Right cardiac atrium (tissue), 5 donors: ENCODE measurements at places on chromosomes 3 and 15.

DNA sequence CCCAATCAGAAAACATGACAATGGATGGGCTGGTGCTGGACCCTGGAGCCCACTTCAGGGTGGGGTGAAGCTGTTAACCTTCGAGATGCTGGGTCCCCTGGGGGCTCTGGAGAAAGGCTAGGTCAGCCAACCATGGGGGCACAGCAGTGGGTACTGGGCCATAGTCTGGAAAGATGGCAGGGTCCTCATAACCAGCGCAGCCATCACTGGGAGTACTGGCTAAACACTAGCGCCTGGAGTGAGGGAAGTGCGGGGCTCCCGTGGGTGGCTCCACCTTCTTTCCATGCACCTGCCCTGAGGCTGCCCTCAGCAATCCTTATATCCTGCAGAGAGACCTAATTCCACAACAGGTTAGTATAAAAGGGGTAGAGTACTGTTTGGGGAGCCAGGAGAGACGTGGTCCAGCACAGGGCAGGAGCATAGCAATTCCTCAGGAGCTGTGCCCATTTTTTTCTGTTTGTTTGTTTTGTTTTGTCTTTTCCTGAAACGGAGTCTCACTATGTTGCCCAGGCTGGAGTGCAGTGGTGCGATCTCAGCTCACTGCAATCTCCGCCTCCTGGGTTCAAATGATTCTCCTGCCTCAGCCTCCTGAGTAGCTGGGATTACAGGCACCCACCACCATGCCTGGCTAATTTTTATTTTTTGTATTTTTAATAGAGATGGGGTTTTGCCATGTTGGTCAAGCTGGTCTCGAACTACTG is 122.6 kb upstream of the MEF2A start:
- DNase-seq, result peak; percentile 43

GRCh38 chr15:39434751-39435238 is 146.1 kb upstream of the THBS1 start:
- peak; percentile 19 for DNase-seq

- no peak for DNase-seq
Measured at GRCh38 chr3:186732169-186732766, 15.1 kb downstream of the KNG1 start.

- no peak for DNase-seq
Measured at GRCh38 chr3:156760333-156760732, 65.8 kb upstream of the LEKR1 start.

DNA sequence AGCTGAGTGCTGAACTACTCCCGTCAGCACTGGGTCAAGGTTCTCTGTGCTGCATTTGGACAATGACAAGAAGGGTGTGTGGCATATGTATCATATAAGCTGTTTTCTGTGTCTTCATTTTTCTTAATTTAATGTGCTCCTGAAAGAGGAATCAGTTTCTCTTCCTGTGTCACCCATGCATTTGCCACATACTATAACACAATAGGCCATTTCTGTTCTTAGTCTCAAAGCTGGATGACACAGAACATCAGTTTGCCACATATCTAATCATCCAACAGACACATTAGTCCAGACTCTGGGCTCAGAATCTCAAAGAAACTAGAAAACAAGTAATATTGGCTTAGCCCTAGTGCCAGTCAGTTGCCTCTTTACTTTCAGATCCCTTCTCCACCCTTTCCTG is 34.1 kb downstream of the CEP19 start:
- DNase-seq, result no peak

- DNase-seq, result no peak
Measured at GRCh38 chr3:161274691-161275298, 53.7 kb downstream of the NMD3 start.

- no peak for DNase-seq
Measured at GRCh38 chr15:88375234-88375927, 91.8 kb downstream of the MRPL46 start.

- no peak for DNase-seq
Measured at GRCh38 chr3:95715128-95715527, 1099.3 kb upstream of the EPHA6 start.

GRCh38 chr3:57086201-57086600 is 25.7 kb downstream of the SPATA12 start:
- DNase-seq, result no peak

- DNase-seq, result no peak
Measured at GRCh38 chr15:75143738-75144334, 57.8 kb upstream of the C15orf39 start.

DNA sequence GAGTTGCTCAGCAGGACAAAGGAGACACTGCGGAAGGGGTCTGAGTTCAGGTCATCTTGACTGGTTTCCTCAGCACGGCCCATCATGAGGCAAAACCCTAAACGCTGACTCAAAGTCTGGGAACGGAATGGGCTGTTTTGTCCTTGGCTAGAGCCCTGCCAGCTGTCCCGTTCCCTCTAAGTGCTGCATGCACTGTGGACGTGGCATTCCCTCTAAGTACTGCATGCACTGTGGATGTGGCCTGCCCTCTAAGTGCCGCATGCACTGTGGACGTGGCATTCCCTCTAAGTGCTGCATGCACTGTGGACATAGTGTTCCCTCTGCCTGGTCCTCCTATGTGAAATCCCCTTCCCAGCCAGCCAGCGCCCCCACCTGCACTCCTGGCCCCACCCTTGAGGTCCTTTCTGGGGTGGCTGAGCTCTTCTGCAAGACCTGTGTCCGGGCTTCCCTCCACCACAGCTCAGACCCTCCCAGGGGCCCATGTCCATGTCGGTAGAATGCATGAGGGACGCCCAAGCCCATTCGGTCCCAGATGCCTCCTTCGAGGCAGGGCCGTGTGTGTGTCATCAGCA is 36.7 kb downstream of the TM2D3 start:
- peak; percentile 62 for DNase-seq

DNA sequence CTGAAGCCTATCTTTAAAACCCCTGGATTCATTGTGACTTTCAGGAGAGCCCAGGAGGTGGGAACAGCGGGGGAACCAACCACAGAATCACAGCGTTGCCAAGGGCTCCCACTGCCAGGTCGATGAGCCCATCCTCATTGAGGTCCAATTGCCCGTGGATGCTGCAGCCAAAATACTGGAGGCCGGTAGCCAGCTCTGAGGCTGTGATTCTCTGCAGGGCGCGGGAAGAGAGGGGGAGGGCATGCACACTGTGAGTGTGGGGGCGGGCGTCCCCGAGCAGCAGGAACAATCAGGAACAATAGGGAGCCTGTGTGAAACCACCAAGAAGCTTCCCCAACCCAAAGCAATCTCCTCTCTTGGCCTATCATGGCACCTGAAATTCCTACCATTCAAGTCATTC is 53.4 kb downstream of the FEM1B start:
- no peak for DNase-seq

DNA sequence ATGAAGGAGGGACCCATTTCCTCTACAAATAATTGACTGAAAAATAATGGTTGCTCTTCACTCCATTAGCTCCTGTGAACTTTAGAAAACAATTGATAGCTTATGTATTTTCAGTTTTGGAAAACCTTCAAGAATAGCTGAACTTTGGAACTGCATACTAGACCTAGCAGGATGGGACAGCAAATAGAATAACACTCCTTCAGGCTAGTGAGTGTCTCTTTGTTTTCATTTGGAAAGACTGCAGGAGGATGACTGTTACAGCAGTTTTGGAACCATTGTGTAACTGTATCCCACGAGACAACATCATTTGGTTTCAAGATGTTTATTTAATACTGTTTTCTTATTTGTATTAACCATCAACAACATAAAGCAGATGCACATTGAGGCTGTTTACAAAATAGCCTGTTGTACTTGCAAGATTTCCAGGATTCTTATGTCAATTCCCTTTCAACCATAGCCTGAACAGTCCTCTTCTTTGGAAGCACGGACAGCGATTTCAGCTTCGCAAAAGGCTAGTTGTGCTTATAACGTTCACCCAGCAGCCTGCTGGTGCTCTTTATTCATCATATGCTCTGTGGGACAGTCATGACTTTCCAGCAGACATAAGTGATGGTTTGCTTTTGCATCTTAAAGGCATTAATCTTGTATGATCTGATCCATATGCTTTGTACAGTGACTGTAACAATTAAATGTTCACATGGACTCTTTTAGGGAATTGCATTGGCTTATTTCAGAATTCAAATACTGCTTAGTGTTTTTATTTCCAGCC is 335.5 kb downstream of the IL5RA start:
- no peak for DNase-seq

DNA sequence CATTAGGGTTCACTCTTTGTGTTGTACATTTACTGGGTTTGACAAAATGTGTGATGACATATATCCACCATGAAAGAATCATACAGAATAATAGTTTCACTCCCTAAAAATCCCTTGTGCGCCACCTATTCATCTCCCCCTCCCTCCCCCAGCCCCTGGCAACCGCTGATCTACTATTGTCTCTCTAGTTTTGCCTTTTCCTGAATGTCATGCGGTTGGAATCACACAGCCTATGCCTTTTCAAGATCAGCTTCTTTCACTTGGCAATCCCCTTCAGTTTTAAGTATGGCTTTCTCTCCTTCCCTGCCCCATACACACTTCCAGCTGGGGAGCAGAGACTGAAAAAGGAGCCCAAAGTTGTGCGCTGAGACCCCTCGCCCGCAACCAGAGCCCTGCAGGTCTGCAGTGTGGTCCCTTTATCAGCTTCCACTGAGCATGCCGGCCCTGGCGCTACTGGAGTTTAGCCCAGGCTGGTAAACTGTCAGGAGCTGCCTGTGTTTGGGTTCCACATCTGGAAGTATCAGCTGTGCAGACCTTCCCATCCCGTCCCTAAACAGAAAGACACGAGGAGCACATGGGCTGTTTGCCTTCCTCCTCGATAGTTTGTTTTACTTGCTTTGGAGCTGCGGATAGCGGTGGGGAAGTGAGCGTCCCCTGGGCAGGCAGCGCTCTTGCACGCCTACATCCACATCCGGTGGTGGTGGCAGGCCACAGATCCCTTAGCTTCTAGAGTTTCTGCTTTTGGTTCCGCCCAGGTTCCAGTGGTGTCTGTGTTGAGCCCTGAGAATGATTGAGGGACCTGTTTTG is 12.3 kb downstream of the BOC start:
- no peak for DNase-seq

- DNase-seq, result peak; percentile 13
Measured at GRCh38 chr3:98612996-98613517, 19.6 kb upstream of the CPOX start.

GRCh38 chr3:147218965-147219364 is 187.4 kb downstream of the ZIC4 start:
- DNase-seq, result no peak

DNA sequence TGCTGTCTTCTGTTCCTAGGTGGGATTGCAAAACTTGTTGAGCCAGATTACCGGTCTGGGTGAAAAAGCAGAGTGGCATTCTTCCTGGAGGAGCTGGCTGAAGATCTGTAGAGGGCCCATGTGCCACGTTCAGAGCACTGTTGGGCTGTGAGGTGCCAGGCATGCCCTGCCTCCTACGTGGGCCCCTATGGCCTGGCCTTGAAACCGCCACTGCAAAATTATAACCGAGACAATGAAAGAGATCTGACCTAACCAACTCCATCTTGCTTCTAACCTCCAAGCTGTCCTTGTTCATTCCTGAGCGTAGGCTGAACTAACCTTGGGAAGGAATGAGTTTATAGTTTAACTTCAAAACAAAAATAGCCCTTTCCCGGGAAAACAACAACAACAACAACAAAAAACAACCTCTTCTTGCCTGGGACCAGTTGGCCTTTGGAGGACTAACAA is 1.4 kb upstream of the ACAD9 start:
- DNase-seq, result no peak

DNA sequence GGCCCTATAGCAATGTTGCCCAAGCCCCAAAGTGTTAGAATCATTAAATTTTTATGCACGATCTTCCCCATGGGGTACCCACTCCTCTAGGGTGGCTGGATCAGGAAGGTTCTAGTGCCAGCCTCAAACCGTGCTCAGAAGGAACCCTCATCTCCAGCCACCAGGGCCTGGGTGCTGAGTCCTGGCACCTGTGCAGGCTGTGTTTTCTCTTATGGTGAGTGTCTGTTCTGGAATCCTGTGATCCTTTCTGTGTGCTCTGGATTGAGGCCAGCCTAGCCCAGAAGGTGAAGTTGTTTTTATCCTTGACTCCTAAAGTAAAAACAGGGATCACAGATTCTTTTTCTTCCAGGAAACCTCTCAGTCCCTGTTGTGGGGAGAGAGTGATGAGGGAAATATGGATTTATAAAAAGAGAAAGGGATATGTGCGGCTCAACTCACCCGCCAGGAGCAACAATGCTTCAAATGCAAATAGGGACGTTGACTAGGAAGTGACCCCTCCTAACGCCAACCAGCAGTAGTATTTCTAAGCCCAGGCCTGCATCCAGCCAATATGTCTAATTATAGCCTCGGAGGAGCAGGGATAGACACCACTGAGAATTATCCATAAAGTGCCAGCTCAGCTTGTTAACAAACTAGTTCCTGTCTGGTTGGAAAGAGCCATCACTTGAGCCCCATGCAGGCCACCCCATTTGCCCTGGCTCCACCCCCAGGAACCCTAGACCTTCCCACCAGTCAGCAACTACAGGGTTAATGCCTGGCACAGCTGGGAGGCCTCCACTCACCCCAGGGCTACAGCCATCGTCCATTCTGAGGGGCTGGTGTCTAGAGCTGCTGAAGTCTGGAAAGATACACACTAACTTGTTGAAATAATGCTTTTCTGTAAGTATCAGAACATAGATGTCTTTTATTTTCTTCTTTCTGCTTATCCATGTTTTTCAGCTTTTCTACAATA is 513.5 kb upstream of the PROK2 start:
- no peak for DNase-seq
